Caki2 (cell line): ENCODE measurements at places on chromosomes 16 and 17. TPM values are rescaled to one million over a fixed set of nuclear protein-coding genes. Genes with fewer than 3 reads are reported as not detected.

Gene TEX14
- not detected in 2 replicates for total RNA-seq

Gene PIGQ
- 53.4 and 65.5 TPM in 2 replicates for total RNA-seq

Gene SHISA6
- total RNA-seq: not detected in 2 replicates

Gene AANAT
- not detected in 2 replicates for total RNA-seq

Gene ZPBP2
- not detected in 2 replicates for total RNA-seq

Gene CD300H
- not detected in 2 replicates for total RNA-seq

Gene MILR1
- total RNA-seq: 21.9 and 35.9 TPM in 2 replicates

Gene TXNL4B
- total RNA-seq: 12.9 and 14.3 TPM in 2 replicates

Gene CD300LB
- not detected in 2 replicates for total RNA-seq
